ENCODE measurements at places on chromosomes 5 and 9. TPM values are rescaled to one million over a fixed set of nuclear protein-coding genes. Genes with fewer than 3 reads are reported as not detected.

IFNA13 gene
- polyA plus RNA-seq = not detected

DNA sequence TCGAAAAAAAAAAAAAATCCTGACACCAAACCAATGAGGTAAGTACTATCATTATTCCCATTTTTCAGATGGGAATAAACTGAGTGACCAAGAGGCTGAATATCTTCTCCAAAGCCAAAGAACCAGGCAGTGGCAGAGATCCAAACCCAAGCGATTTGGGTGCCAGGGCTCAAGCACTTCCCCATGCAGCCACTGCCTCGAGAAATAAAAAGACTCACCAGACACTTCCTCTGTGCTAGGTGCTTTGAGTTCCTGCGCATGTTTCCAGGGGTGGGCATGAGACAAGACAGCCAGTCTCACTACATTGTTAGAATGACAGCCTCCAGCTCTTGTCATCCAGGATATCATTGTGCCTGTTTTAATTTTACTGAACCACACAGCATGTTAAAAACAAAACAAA is 2.3 kb upstream of the RPL26L1 start:
- no peak for DNase-seq

DNA sequence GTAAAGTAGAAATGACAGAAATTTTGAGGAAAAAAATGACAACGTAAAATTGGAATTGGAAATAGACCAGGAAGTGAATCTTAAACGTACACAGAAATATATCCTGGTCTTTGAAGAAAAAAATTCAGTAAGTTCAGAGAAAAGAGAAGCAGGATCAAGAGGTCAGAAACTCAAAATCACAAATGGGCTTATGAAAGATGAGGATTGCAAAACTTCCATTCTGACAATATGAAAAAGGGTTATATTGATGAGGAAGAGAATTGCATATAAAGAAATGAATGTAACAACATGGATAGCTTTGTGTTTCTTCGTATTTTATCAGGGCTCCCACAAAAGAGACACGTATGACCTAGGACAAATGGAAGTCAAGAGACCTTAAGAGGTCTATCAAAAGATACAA is 58.1 kb downstream of the OXCT1 start:
- no peak for DNase-seq

DNA sequence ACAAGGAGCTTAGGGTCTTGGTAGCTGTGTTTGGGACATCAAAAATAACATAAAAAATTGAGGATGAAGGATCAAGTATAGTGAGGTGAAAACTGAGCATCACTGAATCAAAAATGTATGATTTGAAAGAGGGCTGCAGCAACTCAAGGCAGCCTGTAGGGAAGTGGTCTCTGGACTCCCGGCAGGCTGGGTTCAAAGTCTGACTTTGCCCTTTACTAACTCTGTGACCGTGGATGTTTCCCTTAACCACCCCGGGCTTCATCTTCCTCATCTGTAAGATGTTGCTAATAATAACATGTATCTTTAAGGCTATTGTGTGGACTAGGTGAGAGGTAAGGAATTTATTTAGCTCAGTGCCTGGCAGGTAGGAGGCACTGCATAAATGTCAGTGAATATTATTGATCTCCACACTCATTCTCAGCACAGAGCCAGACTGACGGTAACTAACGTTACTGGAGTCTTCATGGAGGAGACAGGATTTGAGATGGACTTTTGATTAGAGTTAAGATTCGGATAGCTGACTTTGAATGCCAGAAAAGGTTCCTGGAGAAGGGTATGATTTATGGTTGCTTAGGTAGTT is 367.3 kb downstream of the NDUFS4 start:
- DNase-seq = no peak

- DNase-seq = no peak
These were observed 144.0 kb upstream of the PLPPR1 start for GRCh38 chr9:100884518-100884917.

GRCh38 chr9:87497604-87498045 is at the start of gene DAPK1:
TSS of gene DAPK1 (plus strand) at chr9:87497867. CDS start at chr9:87499078, 1,211 bp downstream.
- DNase-seq = peak; percentile 82

DNA sequence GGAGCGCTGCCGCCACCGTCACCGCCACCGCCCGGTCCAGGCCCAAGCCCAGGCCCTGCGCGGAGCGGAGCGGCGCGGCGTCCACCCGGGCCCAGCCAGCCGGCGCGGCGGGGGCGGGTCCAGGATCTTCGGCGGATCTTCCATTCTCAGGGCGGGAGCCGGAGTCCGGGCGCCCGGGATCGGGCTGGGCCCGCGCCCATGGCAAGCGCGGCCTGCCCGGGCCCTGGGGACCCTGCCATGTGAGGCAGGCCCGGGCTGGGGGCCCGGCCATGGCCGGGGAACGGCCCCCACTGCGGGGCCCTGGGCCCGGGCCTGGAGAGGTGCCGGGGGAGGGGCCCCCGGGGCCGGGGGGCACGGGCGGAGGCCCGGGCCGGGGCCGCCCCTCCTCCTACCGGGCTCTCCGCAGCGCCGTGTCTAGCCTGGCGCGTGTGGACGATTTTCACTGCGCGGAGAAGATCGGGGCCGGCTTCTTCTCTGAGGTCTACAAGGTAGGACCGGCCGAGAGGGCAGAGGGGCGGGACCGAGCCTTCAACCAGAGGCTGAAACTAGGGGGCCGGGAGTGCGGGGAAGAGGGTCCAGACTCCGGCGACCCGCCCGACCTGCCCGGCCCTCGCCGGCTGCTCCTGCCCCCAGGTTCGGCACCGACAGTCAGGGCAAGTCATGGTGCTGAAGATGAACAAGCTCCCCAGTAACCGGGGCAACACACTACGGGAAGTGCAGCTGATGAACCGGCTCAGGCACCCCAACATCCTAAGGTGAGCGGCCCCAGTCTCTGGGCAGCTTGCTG is 482 bp downstream of the TESK1 start:
- DNase-seq = no peak

DNA sequence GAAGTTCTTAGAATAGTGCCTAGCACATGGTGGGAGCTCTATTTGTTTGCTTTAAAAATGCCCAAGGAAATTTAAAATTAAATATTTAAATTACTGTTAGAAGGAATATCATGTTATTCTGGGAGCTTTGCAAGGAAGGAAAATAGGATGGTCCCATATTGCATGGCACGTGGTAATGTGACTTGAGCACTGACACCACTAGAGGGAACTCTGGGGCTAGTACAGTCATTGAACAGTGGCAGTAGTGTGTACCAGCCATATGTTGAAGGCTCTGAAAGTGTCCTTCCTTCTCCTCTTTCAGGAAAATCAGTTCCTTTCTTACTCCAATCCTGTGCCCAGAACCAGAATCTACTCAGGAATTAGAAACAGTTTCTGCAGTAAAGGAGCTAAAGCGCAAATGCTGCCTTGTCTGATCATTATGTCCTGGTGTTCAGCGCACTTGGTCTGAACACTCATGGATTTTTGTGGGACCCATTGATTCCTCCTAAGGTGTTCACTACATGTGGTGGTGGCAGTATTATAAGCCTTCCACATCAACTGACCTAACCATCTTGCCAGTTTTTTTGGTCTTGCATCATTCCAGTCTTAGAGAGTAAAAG is 54.1 kb downstream of the GDA start:
- DNase-seq = peak; percentile 7

DNA sequence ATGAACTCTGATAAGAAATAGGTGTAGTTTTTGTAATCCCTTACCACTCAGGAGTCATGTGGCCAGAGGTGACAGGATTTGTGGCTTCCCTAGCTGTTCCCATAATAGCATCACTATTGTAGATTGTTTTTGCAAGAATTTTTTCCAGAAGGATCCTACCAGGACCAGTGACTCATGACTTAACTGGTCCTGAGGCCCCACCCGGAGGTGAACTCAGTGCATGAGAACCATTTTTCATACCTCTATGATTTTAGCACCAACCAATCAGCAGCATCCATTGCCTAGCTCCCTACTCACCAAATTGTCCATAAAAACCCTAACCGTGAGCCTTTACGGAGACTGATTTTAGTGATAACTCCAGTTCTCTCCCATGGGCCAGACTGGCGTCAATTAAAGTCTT is 484.8 kb downstream of the PSAT1 start:
- DNase-seq = no peak
